ENCODE measurements at places on chromosomes 11 and 22. TPM values are rescaled to one million over a fixed set of nuclear protein-coding genes. Genes with fewer than 3 reads are reported as not detected.
A peak's percentile ranks its signal among the peaks of the same experiment; 100 is the strongest.

Gene ZNF280B
- polyA plus RNA-seq: not detected

DNA sequence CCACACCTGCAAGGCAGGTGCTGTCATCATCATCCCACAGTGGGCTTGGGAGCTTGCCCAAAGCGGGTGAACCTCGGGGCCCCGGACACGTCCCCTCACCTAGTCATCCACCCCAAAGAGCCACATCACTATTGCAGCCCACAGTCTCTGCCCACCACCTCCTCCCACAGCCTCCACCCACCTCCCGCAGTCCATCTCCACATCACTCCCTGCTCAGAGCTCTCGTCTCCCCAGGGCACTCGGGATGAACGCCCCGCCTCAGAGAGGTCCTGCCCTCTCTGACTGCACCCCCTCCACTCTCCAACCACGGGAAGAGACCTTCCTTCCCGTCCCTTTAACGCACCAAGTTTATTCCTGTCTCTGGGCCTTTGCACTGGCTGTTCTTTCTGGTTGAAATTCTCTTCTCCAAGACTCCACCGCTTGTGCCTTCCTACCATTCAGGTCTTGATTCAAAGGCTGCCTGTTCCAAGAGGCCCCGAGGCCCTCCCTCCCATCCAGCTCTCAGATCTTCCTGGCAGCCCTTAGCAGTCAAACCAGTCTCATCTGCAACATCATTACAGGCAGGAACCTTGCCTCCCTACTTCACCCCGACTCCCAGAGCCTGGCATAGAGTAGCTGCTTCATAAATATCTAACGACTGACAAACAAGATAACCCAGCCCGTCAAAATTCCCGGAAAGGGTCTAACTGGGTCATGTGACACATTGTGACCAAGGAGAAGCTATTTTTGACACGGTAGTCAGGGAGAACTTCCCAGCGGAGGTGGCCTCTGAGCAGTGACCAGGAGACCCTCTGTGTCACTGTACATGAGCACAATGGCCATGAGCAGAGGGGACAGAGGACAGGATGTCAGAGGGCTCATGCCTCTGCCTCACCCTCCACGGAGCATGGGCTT is 11.1 kb downstream of the KCNJ4 start:
- no peak overlapping the region for H3K27ac ChIP-seq
- no peak overlapping the region for H3K4me3 ChIP-seq
- H3K4me1 ChIP-seq: peaks cover 6% of the 10 kb centered on the region
- peaks cover 17% of the 10 kb centered on the region for H3K27me3 ChIP-seq
- no peaks in the 10 kb centered on the region for H3K36me3 ChIP-seq

DNA sequence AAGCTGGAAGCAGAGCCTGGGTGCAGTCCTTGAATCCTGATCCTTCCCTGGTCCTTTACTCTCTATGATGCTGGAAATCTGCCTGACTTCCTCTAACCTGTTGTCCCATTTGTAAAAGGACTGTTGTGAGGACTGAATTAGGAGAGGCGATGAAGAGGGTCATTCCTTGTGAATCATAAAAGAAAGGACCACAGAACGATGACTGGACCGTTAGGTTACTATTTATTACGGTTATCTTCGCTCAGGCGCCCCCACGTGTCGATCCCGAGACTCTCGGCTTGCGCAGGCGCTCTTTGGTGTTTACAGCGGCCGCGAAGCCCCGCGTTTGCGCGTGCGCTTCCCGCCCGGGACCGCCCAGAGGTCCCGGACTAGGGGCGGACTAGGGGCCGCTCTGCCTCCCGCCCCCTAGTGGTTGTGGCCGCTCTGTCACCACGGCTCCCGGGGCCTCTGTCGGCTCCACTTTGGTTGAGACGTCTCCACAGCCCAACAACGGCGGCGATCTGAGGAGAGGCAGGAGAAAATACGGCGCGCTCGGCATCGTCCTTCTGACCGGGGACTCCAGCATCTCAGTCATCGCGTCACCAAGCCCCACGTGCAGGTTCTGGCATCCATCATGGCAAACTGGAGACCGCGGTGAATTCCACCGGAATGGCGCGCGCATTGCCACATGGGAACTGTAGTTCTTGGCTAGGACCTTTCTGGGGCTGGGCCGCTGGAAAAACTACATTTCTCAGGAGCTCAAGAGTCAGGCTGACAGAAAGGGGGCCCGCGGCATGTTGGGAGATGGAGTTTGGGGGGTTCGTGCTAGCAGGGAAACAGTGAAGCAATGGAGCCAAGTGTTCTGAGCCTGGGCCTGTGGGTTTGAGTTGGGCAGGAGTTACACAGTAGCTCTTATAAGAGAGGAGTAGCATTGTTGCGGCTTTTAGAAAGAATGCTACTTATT is at the start of gene STARD10:
Gene STARD10, minus strand, starts transcription at position 623 of the 943 bp plus-strand sequence. CDS start 12,866 bp downstream, outside the sequence.
- no peaks in the 10 kb centered on the region for H3K27me3 ChIP-seq
- H3K27ac ChIP-seq: peak within 1 kb of the TSS; percentile 92
- no peak for DNase-seq

Gene MOV10L1
- not detected for polyA plus RNA-seq

DNA sequence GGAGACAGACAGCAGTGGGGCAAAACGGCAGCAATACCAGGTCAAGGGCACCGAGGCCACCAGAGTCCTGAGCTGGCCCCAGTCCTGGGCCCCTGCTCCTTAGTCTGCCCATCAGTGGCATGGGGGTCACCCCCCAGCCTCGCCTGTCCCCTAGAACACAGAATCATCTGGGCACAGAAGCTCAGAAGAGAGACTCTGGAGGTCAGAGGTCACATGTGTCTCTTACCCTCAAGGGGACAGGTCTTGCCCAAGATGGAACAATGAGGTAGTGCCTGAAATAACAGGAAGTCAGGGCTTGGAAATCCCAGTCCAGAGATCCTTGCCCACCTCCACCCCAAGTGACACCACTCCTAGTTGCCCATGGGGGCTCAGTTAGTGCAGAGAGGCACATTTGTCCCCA is 20.6 kb downstream of the PDE2A start:
- no peak for DNase-seq
- H3K36me3 ChIP-seq: no peaks in the 10 kb centered on the region
- no peak overlapping the region for H3K27ac ChIP-seq
- no peak overlapping the region for H3K4me3 ChIP-seq

Gene NAV2
- polyA plus RNA-seq: 8.7 TPM

Gene OR5P2
- 0.06 TPM for polyA plus RNA-seq

DNA sequence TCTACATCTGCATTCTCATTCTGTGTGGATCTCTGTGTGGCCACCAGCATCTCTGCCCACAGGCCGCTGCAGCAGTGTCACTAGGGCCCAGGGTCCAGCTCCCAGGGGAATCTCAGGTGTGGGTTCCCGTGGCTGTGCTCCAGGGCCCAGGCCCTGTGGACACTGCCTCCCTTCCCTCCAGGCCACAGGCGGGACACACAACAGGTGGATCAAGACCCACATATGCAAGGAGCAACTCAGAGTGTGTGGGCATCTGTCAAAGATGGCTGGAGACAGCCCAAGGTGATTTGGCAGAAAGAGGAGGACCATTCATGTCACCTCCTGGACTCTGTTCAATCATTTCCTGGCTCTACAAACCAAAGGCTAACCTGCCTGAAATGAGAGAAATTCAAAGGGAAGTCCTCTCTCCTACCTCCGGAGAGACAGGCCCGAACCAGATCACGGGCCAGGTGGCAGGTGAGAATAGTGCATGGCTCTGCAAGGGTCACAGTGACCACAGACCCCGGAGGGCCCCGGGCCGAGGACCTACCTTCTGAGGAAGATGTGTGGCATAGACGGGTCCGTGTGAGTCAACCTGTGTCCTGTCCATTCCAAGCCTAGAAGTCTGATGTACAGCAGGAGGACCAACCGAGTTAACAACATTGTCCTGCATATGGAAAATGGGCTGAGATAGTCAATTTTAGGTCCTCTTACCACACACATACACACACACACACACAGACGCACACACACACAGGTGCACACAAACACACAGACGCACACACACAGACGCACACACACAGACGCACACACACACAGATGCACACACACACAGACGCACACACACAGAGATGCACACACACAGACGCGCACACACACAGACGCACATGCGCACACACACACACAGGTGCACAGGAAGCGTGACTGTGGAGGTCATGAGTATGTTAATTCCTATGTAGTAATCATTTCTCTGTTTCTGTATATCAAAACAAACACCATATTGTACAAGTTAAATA is 1068.5 kb downstream of the BRD1 start:
- no peaks in the 10 kb centered on the region for H3K36me3 ChIP-seq
- H3K4me3 ChIP-seq: no peak overlapping the region
- no peak for DNase-seq
- no peaks in the 10 kb centered on the region for H3K27me3 ChIP-seq

DNA sequence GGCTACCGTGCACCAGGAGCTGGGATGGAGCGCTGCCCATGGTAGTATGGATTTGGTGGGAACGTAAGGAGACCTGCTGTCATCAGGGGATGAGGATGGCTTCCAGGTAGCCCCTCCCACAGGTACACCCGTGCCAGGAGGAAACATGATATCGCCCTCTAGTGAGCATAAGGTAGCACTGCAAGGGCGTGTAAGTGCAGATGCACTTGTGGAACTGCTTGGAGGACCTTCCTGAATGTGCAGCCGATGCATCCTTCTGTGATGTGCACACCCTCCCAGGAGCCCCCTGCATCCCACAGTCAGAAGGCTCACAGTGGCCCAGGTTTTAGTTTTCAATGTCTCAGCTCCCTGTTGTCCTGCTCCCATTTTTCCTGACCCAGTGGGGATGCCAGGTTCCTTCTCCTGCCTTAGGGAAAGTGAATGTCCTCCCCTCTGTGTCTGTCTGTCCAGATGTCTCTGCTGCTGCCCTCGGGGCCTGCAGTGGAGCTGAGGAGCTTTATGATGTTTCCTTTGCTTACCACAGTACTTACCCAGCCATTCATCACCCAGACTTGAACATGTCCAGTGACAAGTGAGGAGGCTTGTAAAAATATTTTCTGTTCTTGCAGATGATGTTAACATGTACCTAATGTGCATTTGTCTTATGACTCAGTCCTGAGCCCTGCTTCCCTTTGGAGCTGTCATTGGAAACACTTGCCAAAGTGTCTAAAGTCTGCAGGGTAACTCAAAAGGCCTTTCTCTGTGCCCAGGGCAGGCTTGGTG is 49.2 kb downstream of the DBX1 start:
- peak; percentile 79 for DNase-seq
- peaks cover 36% of the 10 kb centered on the region for H3K4me1 ChIP-seq
- H3K27me3 ChIP-seq: no peaks in the 10 kb centered on the region
- peak overlapping the region; percentile 99 for H3K27ac ChIP-seq
- no peak overlapping the region for H3K4me3 ChIP-seq

- no peaks in the 10 kb centered on the region for H3K27me3 ChIP-seq
- peaks cover 14% of the 10 kb centered on the region for H3K4me1 ChIP-seq
- no peak for DNase-seq
- no peak overlapping the region for H3K27ac ChIP-seq
- H3K4me3 ChIP-seq: no peak overlapping the region
Observed at GRCh38 chr11:125948278-125949051, 2.6 kb downstream of the VSIG10L2 start.

Gene BACE1
- 8.5 TPM for polyA plus RNA-seq

GRCh38 chr11:66279092-66279734 is 1.2 kb downstream of the CNIH2 start:
- peaks cover 8% of the 10 kb centered on the region for H3K36me3 ChIP-seq
- no peak for DNase-seq
- H3K4me3 ChIP-seq: no peak overlapping the region

GRCh38 chr22:49756676-49757075 is 71.0 kb downstream of the BRD1 start:
- no peak overlapping the region for H3K27ac ChIP-seq
- no peak for DNase-seq
- no peaks in the 10 kb centered on the region for H3K36me3 ChIP-seq
- peaks cover 13% of the 10 kb centered on the region for H3K4me1 ChIP-seq

DNA sequence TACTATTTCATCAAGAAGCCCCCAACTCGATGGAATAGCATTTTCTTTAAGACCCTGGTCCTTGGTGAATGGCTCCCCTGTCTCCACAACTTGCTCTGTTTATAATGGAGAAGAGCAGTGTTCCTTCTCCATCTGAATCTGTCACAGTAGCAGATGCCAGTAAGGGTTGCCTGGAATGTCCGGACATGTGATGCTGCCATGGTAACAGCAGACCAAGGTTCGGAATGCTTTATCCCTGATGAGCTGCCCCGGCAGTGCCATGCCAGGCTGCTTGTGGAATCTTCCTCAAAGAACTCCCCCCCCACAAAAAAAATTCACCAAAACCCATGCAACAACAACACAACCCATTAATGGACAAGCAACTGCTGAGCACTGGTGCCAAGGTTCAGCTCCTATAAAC is 72.5 kb downstream of the KCNC1 start:
- peaks cover 19% of the 10 kb centered on the region for H3K4me1 ChIP-seq
- H3K4me3 ChIP-seq: no peak overlapping the region
- H3K27me3 ChIP-seq: no peaks in the 10 kb centered on the region
- DNase-seq: no peak
- H3K27ac ChIP-seq: no peak overlapping the region

DNA sequence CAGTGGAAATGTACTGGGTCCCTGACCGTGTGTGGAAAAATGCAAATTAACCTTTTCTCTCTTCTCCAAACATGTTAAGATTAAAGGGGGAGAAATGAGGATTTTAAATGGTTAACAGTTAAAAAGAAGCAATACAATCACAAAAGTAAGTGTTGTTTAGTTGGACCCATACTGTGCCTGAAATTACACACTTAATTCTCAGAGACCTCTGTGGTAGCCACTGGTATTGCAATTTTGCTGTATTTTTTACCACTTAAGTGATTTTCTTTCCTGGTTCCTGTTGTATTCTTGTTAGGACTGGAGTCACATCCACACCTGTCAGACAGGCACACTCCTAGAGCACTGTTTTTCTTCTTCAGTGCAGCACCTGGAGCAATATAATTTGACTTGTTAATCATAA is 179.6 kb upstream of the PDGFD start:
- no peaks in the 10 kb centered on the region for H3K36me3 ChIP-seq
- H3K27me3 ChIP-seq: no peaks in the 10 kb centered on the region
- no peaks in the 10 kb centered on the region for H3K4me1 ChIP-seq
- H3K27ac ChIP-seq: no peak overlapping the region
- DNase-seq: no peak

DNA sequence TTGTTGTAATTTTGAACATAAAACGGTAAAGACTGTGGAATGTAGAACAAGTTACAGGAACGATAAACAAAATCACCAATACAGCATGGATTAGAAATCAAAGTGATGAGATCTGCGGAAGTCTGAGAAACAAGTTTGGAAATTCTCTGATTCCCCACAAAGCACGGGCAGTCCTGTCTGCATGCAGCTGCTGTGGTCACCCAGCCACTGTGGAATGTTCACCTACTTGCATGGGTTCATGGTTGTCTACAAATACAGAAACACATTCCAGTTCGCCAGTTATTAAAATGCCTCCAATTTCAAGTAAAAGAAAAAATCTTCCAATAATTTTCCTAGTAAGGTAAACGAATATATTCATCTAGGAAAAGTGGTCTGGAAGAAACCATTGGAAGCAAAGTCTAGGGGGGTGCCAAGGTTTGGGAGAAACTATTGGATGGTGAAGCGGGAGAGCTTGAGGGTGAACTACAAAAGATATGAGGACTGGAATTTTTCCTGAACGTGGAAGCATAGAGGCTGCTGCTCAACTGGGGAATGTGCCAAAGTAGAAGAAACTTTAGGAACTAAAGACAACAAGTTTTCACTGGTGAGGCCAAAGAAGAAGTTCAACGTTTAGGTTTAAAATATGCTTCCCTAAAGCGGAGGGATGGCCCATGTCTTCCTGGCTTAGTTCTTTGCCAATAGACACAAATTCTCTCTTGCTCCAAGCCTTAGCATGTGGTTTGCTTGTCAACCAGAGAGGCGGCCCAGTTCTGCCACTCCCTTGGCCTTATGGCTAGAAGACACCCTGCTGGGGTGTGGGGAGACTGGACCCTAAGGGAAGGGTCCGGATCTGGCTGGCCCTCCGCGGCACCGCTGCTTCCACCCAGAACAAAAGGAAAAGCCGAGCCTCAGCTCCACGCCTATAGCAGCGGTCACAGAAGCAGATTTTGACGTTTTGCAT is 70.2 kb downstream of the CTTN start:
- no peak for DNase-seq
- no peak overlapping the region for H3K4me3 ChIP-seq
- no peaks in the 10 kb centered on the region for H3K36me3 ChIP-seq
- no peak overlapping the region for H3K27ac ChIP-seq
